GM12878 (cell line): ENCODE measurements at places on chromosomes 4 and X. TPM values are rescaled to one million over a fixed set of nuclear protein-coding genes. Genes with fewer than 3 reads are reported as not detected.
A peak's percentile ranks its signal among the peaks of the same experiment; 100 is the strongest.

GRCh38 chrX:13092455-13092941, 48.1 kb upstream of the FAM9C start:
- DNase-seq = peak; percentile 95
- H3K27ac ChIP-seq = peak overlapping the region; percentile 100
- H3K4me1 ChIP-seq = peaks cover 66% of the 10 kb centered on the region
- no peaks in the 10 kb centered on the region for H3K27me3 ChIP-seq

- H3K27ac ChIP-seq = peak overlapping the region; percentile 84
- no peaks in the 10 kb centered on the region for H3K36me3 ChIP-seq
- H3K4me3 ChIP-seq = peak overlapping the region; percentile 53
- no peaks in the 10 kb centered on the region for H3K27me3 ChIP-seq
Observed at GRCh38 chr4:47493238-47494123, 8.4 kb downstream of the ATP10D start.

DNA sequence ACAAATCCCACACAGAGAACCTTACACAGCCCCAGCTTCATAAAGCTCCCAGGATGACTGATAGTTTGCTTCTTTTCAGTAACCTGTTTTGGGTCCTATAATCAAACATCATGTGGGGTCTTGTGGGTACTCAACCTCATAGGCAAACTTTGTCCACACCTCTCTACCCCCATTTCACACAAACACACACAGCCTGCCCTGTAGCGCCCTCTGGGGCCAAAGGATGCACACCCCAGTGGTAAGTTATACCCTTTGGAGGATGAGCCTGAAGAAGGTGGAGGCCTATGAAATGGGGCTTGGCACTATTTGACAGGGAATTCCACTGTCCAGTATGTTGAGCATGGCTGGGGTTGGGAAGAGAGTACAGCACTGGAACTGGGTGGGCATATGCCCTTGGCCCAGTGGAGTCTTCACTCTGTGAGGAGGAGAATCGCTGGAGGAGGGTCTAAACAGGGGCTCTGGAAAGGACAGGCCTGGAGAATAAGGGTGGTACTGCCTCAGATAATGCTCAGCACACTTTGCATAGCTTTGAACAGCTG, 30.5 kb upstream of the COL25A1 start:
- H3K27ac ChIP-seq = no peak overlapping the region
- no peaks in the 10 kb centered on the region for H3K27me3 ChIP-seq
- no peak for DNase-seq

DNA sequence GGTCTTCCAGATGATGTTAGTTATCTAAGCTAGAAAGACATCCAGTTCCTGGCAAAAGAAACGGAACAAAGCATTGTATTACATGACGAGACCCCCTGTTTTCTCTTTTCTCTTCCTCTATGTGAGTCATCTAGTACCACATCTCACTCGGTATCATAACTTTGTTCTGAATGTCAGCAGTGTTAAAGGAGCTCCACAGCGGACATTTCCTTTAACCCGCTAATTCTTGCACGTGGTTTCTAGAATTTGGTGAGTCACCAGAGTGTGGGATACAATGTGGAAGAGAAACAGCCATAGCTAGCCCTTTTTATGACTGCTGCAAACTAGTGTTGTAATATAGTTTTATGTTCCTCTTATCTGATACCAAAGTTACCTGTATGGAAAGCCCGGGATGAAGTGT, 243.7 kb downstream of the TENM3 start:
- H3K27ac ChIP-seq = no peak overlapping the region
- DNase-seq = no peak
- no peaks in the 10 kb centered on the region for H3K27me3 ChIP-seq
- no peaks in the 10 kb centered on the region for H3K4me1 ChIP-seq
- no peaks in the 10 kb centered on the region for H3K36me3 ChIP-seq

DNA sequence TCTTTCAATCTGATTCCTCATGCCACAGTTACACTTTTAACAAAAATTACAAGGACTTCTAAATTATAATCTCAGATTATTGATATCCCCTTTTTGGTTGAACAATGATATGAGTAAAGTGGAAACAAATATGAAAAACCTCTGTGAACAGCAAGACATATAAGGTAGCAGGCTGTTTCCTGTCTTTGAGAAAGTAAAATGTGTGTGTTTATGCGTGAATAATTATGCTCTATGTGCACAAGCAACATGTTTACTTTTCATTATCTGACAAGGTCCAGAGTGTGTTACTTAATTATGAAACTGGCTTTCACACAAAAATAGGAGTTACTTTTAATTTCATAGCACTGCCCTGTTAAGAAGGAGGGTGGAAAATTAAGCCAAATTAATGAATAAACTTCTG, 43.1 kb downstream of the DDIT4L start:
- H3K36me3 ChIP-seq = no peaks in the 10 kb centered on the region
- no peak for DNase-seq
- H3K4me3 ChIP-seq = no peak overlapping the region
- no peaks in the 10 kb centered on the region for H3K4me1 ChIP-seq
- H3K27me3 ChIP-seq = no peaks in the 10 kb centered on the region

- no peaks in the 10 kb centered on the region; the same call in 1 of the 2 replicates for H3K27me3 ChIP-seq
- no peaks in the 10 kb centered on the region for H3K4me1 ChIP-seq
- no peaks in the 10 kb centered on the region for H3K36me3 ChIP-seq
- DNase-seq = no peak
- H3K4me3 ChIP-seq = no peak overlapping the region
- no peak overlapping the region for H3K27ac ChIP-seq
Observed at GRCh38 chr4:123824524-123824923, 427.9 kb downstream of the SPRY1 start.

DNA sequence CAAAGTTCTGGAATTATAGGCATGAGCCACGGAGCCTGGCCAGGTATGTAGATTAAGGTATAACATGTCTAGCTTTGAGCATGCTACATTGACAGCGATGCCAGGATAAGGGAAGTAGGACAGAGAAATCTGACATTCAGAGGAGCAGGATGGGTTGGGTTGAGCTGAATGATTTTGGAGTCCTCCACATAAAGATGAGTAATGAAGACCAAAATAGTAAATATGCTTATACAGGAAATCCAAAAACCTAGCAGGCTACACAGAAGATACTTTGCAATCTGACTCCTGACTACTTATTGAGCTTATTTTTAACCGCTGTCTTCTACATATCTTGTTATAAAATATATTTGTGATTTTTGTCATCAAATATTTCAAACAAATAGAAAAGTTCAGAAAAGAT, 69.7 kb downstream of the PDGFC start:
- no peaks in the 10 kb centered on the region for H3K4me1 ChIP-seq
- no peak for DNase-seq
- no peaks in the 10 kb centered on the region for H3K27me3 ChIP-seq
- H3K27ac ChIP-seq = no peak overlapping the region
- H3K4me3 ChIP-seq = no peak overlapping the region

DNA sequence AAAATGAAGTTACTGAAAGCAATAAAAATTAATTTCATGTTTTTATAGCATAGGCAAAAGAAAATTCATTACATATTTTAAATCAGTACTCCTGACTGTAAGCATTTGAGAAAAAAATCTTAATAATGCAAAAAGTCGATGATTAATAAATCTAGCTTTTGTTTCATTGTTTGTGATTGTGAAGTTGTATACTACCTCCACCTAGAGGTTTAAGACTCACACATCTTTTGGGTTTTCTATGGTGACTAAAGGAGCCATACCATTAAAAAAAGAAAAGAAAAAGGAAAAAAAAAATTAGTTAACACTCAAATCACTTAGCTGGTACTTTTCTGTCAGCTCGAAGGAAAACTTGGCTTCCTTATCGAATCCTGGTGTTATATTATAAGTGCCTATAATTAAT, 2.0 kb downstream of the GABRA2 start:
- no peaks in the 10 kb centered on the region for H3K4me1 ChIP-seq
- H3K36me3 ChIP-seq = no peaks in the 10 kb centered on the region
- no peak overlapping the region for H3K27ac ChIP-seq
- H3K4me3 ChIP-seq = no peak overlapping the region
- H3K27me3 ChIP-seq = no peaks in the 10 kb centered on the region; the same call in 1 of the 2 replicates

DNA sequence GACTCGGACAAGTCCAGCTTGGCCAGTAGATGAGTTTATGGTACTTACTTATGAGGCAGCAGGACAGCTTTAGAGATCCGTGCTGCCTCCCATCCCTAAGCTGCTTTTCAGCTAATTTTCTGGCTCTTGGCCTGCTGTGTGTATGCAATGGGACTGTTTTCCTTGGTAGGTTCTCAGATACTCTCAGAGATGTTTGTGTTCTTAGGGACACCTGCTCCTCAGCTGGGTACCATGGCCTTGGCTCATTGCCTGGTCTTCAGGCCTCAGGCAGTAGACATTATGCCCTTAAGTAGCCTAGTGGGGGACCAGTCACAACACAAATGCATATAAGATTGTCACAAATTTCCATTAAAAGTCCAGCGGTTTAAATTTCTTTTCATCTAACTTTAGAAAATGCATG, 688.0 kb downstream of the PCDH7 start:
- no peak overlapping the region for H3K4me3 ChIP-seq
- H3K27ac ChIP-seq = no peak overlapping the region
- no peak for DNase-seq
- no peaks in the 10 kb centered on the region for H3K27me3 ChIP-seq
- no peaks in the 10 kb centered on the region for H3K4me1 ChIP-seq
- H3K36me3 ChIP-seq = no peaks in the 10 kb centered on the region

- peaks cover 14% of the 10 kb centered on the region for H3K4me1 ChIP-seq
- peak within 1 kb of the TSS; percentile 65 for H3K4me3 ChIP-seq
- H3K36me3 ChIP-seq = no peaks in the 10 kb centered on the region
- no peak for DNase-seq
- H3K27me3 ChIP-seq = no peaks in the 10 kb centered on the region
Observed at GRCh38 chrX:9464435-9465371, at the start of gene TBL1X. TBL1X (plus strand) TSS chrX:9465058; CDS start chrX:9653587, 188,529 bp downstream.

DNA sequence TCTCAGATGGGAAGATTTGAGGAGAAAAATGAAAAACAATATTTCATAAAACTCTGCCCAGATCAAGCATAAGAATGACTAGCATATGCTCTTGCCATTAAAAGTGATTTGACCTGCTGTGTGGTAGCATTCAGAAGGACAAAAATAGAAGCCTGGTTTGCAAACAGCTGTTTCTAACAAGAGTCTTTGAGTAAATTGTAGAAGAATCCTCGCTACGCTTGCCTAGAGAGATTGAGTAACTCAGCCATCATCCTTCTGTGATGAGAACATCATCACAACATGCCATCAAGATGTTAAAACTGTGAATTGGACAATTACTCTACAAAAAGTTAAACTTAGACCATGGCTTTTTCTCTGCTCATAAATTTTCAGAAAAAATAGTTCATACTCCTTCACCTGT, 168.9 kb upstream of the PUDP start:
- H3K4me1 ChIP-seq = no peaks in the 10 kb centered on the region
- H3K27ac ChIP-seq = no peak overlapping the region
- DNase-seq = no peak
- H3K27me3 ChIP-seq = no peaks in the 10 kb centered on the region

- DNase-seq = no peak
- H3K4me3 ChIP-seq = no peak overlapping the region
- H3K27me3 ChIP-seq = no peaks in the 10 kb centered on the region
- no peaks in the 10 kb centered on the region for H3K36me3 ChIP-seq
- no peaks in the 10 kb centered on the region for H3K4me1 ChIP-seq
Observed at GRCh38 chrX:87636533-87636932, 118.9 kb downstream of the KLHL4 start.

DNA sequence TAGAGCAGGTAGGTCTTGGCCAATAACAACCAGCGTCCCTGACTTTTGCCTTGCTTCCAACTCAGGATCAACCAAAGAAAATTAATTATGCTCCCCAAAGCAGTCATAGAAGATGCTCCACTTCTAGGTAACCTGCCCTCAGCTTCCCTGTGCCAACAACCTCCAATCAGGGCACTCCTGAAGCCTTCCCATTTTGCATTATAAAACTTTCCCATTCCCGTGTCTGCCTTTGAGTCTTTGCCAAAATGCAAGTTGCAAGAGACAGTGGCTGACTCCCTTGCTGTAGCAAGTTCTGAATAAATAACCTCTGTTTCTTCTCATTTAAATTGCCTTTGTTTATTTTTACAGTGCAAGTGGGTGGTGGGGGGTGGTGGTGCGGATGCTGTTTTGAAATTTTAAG, 418.0 kb downstream of the PACRGL start:
- H3K27me3 ChIP-seq = no peaks in the 10 kb centered on the region
- no peak overlapping the region for H3K27ac ChIP-seq
- H3K36me3 ChIP-seq = no peaks in the 10 kb centered on the region

DNA sequence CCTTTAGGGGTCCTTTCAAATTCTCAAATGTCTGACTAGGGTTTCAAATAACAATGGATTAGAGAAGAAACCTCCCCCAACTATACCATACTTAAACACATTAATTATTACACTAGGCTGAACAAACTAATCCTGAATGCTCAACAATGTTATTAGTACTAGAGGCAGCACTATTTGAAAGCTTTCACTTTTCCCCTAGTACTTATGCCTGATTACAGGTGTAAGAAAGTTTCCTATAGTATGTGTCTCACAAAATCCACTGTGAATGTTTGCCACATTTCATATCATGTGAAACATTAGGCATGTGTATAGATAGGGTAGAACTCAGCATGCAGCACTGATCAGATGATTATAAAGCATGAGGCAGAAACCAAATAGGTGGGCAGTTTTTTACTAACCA, 336.2 kb downstream of the ZNF674 start:
- H3K4me3 ChIP-seq = no peak overlapping the region
- DNase-seq = no peak
- no peaks in the 10 kb centered on the region for H3K36me3 ChIP-seq

- H3K4me1 ChIP-seq = peaks cover 5% of the 10 kb centered on the region; the same call in 1 of the 2 replicates
- H3K4me3 ChIP-seq = no peak overlapping the region
- DNase-seq = no peak
- no peak overlapping the region for H3K27ac ChIP-seq
- peaks cover 6% of the 10 kb centered on the region for H3K36me3 ChIP-seq
- H3K27me3 ChIP-seq = no peaks in the 10 kb centered on the region
Observed at GRCh38 chrX:71542825-71543224, 9.9 kb downstream of the OGT start.

- peak; percentile 47 for DNase-seq
- H3K4me1 ChIP-seq = peaks cover 6% of the 10 kb centered on the region
- no peaks in the 10 kb centered on the region for H3K27me3 ChIP-seq
- no peak overlapping the region for H3K4me3 ChIP-seq
- no peaks in the 10 kb centered on the region for H3K36me3 ChIP-seq
Observed at GRCh38 chrX:110276778-110277177, 41.1 kb downstream of the AMMECR1 start.

Gene DSPP
- not detected in 2 replicates for polyA plus RNA-seq

Gene CTAG1B
- not detected in 2 replicates for polyA plus RNA-seq

Gene NIPAL1
- polyA plus RNA-seq = 7.2 and 9.0 TPM in 2 replicates

Gene LDB2
- polyA plus RNA-seq = not detected in 2 replicates

Gene TMEM131L
- polyA plus RNA-seq = 71.8 and 74.5 TPM in 2 replicates

Gene DYNLT3
- polyA plus RNA-seq = 13.8 and 14.6 TPM in 2 replicates

Gene CYBB
- 6.5 and 6.9 TPM in 2 replicates for polyA plus RNA-seq

Gene SYP
- polyA plus RNA-seq = 0.53 and 1.0 TPM in 2 replicates

Gene KCND1
- polyA plus RNA-seq = 0.38 and 0.44 TPM in 2 replicates

Gene FGF2
- polyA plus RNA-seq = 0.10 and 0.20 TPM in 2 replicates
